Endothelial cell of umbilical vein (primary cell): ENCODE measurements at places on chromosomes 2 and 18. TPM values are rescaled to one million over a fixed set of nuclear protein-coding genes. Genes with fewer than 3 reads are reported as not detected.

Gene TUBA4B
- total RNA-seq, result not detected in 2 replicates

Gene CASP10
- total RNA-seq, result 31.1 and 37.6 TPM in 2 replicates

Gene TRIM54
- 0.42 and 0.51 TPM in 2 replicates for total RNA-seq

Gene IL37
- not detected in 2 replicates for total RNA-seq

Gene CD226
- 0.20 and 0.25 TPM in 2 replicates for total RNA-seq
